ENCODE measurements at places on chromosomes 12 and 14.

- no peak overlapping the region for H3K27ac ChIP-seq
- no peak overlapping the region for H3K4me3 ChIP-seq
- no peak for DNase-seq
- no peaks in the 10 kb centered on the region for H3K4me1 ChIP-seq
These were observed 83.6 kb downstream of the ANO2 start for GRCh38 chr12:5861416-5861815.

- no peaks in the 10 kb centered on the region for H3K27me3 ChIP-seq
- peaks cover 65% of the 10 kb centered on the region for H3K36me3 ChIP-seq
- DNase-seq, result no peak
- H3K4me3 ChIP-seq, result no peak overlapping the region
These were observed 17.0 kb downstream of the EAPP start for GRCh38 chr14:34522496-34522895.

GRCh38 chr12:96121271-96121711 lies 72.9 kb upstream of the ELK3 start:
- peaks cover 14% of the 10 kb centered on the region for H3K4me1 ChIP-seq
- DNase-seq, result no peak
- H3K27ac ChIP-seq, result peak overlapping the region; percentile 40
- no peak overlapping the region for H3K4me3 ChIP-seq

DNA sequence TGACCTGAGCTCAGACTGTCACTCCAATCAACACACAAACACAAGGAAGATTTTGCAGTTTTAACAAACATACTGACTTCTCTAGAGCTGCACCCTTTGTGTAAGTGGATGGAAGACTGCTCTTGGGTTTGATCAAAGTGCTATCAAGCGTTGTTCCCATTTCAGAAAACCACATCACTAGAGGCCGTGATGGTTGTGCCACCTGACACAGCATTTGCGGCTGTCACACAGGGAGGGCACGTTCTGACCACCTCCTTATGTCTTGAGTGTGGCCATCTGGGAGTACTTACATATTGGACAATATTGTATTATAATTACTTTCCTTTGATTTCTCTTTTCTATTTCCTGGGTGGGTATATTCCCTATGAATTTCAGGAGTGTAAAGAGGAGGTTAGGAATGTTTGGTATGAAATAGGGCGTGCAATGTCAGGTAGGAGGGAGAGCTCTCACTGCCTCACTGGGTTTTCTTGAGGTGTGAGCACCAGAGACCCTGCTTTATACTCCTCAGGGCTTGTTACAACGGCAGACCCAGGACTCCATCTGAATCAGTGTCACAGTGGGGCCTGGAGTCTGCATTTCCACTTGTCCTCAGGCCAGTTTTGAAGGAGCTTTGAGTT lies 74.3 kb downstream of the SYNE3 start:
- H3K27ac ChIP-seq, result no peak overlapping the region
- peaks cover 65% of the 10 kb centered on the region for H3K36me3 ChIP-seq
- no peak overlapping the region for H3K4me3 ChIP-seq
- no peaks in the 10 kb centered on the region for H3K27me3 ChIP-seq

- no peak overlapping the region for H3K4me3 ChIP-seq
- no peaks in the 10 kb centered on the region for H3K36me3 ChIP-seq
- no peak overlapping the region for H3K27ac ChIP-seq
- peaks cover 7% of the 10 kb centered on the region for H3K4me1 ChIP-seq
- no peak for DNase-seq
- H3K27me3 ChIP-seq, result no peaks in the 10 kb centered on the region
These were observed 325.1 kb downstream of the AEBP2 start for GRCh38 chr12:19764408-19764807.

Data from activated T-helper 2 cell treated with anti-CD3 and anti-CD28 coated beads, Interferon-gamma antibody, Interleukin-2, Interleukin-4, amounts not matched to agents 10 μg/mL and 5 μg/mL and 100 μg/mL, durations not matched to agents 14 hours and 24 hours and 36 hours (primary cell).